ENCODE measurements at places on chromosomes 2 and 18.

GRCh38 chr2:9408641-9409151 lies 14.6 kb downstream of the ITGB1BP1 start:
- no peak for DNase-seq

DNA sequence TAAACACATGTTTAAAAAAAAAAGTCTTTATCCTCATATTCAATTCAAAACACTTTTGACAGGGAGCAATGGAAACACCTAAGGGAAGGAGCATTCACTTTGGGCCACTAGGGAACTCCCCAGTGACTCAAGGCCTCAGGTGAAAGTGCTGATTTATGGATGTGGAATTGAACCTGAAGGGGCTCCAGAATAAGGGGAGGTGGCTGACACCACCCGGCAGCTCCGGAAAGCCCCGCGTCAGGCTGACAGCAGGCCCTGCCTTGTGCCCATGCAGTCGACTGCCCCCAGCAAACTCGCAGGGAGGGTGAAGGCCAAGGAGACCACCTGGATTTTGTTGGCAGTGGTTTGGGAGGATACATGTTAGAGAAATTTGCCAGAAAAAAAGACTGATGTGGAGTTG lies 275.3 kb upstream of the NCKAP5 start:
- DNase-seq, result no peak

DNA sequence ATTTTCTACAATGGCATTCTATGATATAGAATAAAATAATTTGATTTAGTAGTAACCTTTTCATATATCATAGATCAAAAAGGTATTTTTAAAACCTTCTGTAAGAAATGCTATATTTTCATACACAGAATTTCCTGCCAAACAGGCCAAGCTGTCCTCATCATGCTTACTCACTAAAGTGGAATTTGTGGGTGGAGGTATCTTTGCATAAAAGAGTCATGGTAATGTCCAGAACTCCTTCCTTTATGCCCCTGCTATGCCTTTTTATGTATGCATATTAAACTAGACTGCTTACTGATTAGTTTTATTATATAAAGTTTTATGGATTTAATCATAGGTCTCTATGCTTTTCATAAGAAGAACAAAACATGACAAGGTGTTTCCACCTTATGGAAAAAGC lies 27.5 kb upstream of the MARCHF7 start:
- no peak for DNase-seq

- DNase-seq, result no peak
Observed at GRCh38 chr2:184920451-184920965, 322.2 kb downstream of the ZNF804A start.

GRCh38 chr2:178449700-178450523 lies 1.1 kb downstream of the PRKRA start:
- no peak for DNase-seq

DNA sequence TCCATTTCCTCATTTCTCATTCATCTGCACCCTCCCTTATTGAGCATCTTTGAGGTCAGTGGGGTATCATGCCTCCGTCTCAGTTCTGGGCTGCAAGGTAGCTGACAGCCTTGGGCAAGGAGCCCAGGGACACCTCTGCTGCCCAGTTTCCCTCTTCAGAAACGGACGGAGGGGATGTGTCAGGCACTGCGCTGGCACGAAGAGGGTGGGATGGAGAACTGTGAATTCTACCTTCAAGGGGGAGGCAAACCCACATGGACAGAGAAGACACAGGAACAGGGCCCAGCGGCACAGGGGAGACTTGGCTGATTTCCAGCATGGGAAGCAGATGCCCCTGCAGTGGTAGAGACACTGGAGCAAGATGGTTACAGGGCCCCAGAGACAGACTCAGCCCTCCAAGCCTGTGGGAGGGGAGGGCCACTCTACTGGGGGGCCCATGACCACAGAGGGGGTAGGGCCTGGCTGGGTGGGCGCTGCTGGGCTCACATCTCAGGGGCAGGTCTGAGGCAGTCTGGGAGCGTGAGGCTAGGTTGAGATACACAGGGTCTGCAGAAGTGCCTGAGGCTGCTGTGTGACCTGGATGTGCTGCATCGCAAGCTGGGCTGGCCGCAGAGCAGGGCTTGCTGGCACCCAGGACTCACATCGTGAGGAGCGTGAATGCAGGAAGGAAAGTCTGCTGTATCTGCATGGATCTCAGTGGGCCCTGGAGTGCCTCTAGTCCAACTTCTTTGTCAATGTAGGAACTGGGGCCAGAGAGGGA lies 92.3 kb downstream of the HS1BP3 start:
- DNase-seq, result no peak

- DNase-seq, result no peak
Observed at GRCh38 chr18:10896851-10897250, 252.5 kb downstream of the PIEZO2 start.

DNA sequence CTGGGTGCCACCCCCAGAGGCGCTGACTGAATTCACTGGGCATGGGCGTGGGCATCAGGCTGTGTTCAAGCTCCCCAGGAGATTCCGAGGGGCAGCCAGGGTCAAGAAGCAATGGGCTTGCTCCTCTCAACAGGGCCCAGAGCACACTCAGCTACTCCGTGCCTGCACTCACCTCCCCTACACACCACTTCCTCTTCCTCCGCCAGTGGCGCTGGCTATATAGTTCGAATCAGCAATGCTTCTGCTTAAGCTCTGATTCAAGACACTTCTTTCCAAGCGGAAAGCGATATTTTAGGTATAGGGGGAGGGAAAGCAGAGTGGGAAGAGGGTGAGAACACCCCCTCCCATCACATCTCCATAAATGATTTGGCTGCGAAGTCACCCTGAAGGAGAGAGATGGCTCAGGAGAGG lies 42.1 kb downstream of the CRACDL start:
- no peak for DNase-seq

DNA sequence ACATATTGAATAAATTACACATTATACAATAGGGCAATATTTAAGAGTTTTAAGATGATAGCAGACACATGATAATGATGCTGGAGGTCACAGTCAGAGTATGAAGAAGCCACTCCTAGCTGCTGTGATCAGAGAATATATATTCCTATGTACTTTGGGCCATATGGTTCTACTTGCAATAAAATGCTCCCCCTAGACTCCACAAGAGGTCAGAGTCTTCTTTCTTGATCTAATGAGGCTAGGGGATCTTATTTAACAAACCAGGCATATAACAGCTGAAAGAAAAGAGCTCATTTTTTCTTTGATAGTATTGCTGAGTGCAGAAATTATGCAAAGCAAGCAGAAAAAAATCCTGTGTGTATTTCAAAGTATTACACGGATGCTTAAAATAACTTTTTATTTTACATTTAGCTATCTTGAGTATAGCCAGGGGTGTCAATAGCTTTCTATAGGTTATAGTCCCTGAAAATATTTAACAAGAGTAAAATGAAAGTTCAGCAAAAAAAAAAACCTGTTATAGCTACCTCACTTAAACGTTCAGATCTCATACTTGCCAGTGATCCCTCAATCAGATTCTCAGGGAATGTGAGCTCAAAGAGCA lies 748.7 kb upstream of the CHAC2 start:
- DNase-seq, result no peak

GRCh38 chr2:130375291-130376266 lies 19.7 kb downstream of the PTPN18 start:
- DNase-seq, result no peak

GRCh38 chr2:235709969-235710879 lies 216.4 kb downstream of the AGAP1 start:
- no peak for DNase-seq

- DNase-seq, result no peak
Observed at GRCh38 chr2:108625828-108626195, 91.5 kb downstream of the LIMS1 start.

DNA sequence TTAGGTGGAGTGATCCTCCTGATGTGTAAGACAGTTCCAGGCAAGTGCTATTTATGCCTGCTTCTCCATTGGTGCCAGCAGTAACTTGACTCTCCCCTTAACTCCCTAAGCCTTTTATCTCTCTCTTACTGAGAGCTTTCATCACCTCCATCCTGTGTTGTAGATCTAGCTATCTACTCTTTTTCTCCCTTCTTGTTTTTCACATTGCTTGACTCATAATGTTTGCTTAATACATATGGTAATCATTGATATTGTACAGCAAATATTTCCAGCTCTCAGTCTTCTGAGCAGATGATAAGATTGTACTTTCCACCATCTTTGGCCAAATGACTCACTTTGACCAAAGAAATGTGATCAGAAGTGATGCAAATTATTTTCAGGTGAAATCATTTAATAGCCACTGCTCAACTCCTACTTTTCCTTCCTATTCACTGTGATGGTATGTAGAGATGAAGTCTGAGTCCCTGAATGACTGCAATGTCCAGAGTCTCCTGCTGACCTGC lies 165.0 kb downstream of the PLCL1 start:
- DNase-seq, result no peak

DNA sequence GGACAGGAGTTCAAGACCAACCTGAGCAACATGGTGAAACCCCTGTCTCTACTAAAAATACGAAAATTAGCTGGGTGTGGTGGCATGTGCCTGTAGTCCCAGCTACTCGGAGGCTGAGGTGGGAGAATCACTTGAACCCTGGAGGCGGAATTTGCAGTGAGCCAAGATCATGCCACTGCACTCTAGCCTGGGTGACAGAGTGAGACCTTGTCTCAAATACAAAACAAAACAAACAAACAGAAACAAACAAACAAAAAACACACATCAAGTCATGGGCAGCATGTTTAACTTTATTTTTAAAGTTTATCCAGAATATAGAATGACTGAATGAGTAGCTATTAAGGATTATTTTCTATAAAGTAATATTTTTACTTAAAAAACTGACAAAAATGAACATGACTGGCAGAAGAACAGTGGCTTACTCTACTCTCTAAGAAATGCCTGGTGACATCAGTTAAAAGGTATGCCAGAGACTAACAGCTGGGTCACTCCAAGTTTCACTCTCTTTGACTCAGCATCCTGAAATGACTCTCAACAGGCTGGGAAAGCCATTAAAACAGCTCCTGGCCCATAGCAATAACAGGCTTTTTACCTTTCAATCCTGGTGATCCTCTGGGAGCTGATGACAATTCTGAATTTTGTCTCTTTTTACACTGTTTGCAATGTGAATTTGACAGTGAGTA lies 281.6 kb upstream of the STON1 start:
- no peak for DNase-seq

DNA sequence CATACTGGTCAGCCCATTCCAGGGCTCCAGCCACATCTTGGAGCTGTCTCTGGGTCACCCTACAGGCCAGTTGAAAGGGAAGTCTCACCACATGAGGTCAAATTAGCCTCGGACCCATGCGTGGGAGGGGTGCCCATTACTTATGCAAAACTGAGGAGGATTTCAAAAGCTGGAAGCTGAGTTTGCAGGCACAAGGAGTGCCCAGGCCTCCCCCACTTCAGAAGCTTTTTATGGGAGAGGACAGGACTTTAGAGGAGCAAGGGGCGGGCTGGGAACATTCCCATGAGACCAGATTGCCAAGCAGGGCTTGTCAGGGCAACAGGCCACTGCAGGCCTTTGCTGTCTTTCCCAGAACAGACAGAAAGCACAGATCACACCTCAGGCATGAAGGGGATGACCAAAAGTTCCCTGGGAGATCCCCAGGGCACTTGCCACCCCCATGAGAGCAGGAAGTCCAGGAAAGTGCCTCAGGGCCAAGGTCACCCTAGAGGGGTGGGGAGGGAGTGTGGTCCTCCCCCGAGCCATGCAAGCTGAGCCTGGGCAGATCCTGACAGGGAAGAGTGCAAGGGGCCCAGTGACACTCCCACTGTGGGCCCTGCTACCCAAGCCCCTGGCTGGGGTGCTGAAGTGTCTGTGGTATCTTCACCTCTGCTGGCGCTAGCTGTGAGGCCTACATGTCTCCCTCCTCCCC lies 267.7 kb downstream of the BCL11A start:
- DNase-seq, result no peak

DNA sequence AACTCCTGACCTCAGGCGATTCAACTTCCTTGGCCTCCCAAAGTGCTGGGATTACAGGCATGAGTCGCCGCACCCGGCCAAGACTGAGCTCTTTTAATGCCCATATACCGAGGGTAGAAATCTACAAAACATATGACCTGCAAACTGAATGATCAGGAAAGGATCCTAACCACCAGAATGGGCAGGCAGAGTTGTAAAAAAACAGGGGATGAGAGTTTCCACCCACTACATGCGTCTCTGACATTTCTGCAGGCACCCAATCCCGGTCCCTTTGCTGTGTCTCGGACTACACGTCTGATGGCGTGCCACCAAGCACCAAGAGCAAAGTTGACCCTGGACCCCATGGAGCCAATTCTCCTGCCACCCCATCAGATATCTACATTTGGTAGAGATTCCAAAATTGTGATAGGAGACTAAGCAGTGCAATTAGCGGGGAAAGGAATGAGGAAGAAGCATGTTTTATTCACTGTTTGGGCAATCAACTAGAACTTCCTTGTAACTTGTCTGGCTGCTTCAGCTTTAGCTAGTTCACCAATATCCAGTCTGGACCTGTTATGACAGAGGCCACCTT lies 74.1 kb downstream of the ATP8B1 start:
- no peak for DNase-seq

- no peak for DNase-seq
Observed at GRCh38 chr2:141311430-141311829, 819.4 kb downstream of the LRP1B start.

- no peak for DNase-seq
Observed at GRCh38 chr2:191917967-191918651, 71.2 kb upstream of the CAVIN2 start.

GRCh38 chr2:62768615-62769014 lies 63.1 kb downstream of the EHBP1 start:
- no peak for DNase-seq

DNA sequence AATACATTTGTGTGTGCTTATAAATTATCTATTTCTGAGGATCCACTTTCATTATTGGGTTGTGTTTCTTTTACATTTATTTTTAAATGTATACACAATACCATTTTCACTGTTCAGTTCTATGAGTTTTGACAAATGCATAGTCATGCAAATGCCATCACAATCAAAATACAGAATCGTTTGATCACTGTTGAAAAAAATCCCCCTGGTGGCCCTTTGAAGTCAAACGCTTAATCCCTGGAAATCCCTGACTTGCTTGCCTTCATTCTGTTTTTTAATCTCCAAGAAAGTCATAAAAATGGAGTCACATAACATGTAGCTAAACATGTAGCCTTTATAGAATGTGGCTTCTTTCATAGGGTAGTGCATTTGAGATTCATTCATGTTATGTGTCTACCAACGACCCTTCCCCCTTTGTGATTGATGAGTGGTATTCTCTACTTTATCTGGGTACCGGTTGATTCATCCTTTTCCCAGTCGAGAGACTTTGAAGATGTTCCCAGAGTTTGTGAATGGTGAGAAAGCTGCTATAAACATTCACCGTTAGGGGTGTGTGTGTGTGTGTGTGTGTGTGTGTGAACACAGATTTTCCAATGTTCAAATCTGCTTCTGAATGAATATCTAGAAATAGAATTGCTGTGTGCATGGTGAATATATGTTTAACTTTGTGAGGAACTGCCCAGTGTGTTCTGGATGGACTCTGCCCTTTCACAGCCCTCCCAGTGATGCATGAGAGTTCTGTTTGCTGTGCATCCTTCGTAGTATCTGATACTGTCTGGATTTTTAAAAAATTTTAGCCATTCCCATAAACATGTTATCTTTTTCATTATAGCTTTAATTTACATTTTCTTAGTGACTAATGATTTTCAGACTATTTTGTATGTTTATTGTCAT lies 173.6 kb downstream of the GALR1 start:
- DNase-seq, result no peak

Data from stimulated activated CD8-positive, alpha-beta memory T cell treated with anti-CD3 and anti-CD28 coated beads, Interleukin-12 subunit alpha, Interleukin-12 subunit beta, amount 100 ng/mL, for 1 hour (primary cell).